ENCODE measurements at places on chromosomes 12 and 14.
A peak's percentile ranks its signal among the peaks of the same experiment; 100 is the strongest.

DNA sequence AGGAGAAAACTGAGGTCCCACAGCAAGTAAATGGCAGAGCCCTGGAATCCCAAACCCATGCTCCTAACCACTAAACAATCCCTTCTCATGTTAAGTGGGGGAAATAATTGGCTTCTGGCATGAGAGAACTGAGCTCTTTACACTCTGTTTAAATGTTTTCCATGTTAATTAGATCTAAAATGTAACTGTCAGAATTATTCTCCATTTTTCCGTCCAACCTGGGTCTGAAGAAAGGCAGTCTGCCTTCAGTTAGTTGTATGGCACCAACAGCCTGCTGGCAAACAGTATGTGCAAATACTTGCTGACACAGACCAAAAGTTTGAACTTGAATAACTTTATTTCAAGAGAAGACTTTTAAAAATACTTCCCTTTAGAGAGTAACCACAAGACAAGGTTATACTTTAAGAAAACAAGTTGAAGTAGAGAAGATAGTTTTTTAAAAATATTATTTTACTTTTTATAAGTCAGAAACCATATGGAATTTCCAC lies 59.7 kb downstream of the E2F7 start:
- DNase-seq = no peak

GRCh38 chr12:89863493-89863938 lies 154.9 kb upstream of the ATP2B1 start:
- DNase-seq = no peak

DNA sequence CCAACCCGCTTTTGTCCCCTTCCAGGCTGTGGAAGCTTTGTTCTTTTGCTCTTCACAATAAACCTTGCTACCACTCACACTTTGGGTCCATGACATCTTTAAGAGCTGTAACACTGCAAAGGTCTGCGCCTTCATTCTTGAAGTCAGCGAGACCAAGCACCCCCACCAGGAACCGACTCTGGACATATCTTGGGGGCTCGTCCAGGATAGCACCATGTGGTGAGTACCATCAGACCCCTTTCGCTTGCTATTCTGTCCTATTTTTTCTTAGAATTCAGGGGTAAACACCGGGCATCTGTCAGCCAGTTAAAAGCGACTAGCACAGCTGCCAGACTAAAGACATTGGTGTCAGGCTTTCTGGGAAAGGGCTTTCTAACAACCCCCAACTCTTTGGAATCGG lies 137.6 kb upstream of the PPFIA2 start:
- no peak for DNase-seq

DNA sequence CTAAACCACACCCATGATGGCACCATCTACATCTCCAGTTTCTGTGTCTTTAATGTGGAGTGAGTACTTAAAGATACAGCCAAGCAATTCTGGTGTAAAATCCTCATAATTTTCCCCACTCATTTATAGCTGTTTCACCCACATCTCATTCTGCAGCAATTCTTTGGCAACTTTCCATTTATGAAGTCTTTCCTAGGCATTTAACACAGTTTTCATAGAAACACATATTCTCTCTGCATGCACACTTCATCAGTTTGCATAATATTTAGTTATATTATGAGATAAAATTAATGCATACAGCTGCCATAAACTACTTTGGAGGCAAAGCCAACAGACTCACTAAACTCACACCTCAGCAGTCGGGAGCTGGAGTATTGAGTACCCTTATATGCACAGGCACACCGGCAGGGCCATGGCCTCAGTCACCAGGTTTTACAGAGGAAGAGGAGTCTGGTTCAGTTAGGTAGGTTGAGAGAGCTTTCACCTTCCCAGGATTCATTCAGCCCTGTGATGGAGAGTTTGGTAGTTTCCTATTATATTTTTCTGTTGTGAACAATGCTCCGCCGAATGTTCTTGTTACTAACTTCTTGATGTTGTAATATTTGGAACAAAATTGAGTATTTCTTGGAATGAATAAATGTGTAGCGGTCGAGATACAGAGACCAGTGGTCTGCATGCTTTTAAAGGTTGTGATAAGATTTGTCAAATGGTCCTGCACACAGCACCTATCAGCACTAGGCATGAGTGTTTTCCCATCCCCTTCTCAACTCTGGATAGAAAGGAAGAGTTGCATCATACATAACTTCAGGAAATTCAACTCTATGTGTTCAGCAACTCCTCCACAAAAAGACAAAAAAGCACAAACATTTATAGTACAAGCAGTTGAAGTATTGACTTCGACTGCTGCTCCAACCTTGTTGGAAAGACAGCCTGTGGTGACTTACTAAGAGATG lies 123.5 kb downstream of the TTC8 start:
- DNase-seq = no peak

- DNase-seq = peak; percentile 49
These were observed 70.2 kb downstream of the ETV6 start for GRCh38 chr12:11719678-11720099.

GRCh38 chr14:80264702-80265101 lies 53.4 kb upstream of the DIO2 start:
- no peak for DNase-seq

DNA sequence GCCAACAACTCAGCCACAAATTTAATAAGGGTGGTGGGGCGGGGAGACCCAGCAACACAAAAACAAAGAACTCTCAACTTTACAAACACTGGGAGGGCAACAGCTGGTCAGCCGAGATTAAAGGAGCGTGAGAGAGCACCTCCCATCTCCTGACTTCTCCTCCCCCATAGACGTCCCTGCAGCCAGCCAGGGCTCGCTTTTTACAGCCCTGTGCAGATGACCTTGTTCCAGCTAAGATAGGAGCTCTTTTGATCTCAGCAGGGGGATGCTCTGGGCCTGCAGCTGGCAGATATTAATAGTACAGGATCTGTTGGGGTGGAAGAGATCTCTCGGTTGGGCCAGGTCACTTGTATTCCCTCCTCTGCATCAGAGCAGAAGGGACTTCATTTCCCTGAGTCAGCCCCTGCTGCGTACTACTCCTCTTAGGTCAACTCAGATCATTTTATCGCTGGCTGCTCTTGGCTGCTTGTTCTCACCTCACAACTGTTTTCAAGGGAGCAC lies 475.8 kb downstream of the RAD51B start:
- DNase-seq = no peak

GRCh38 chr12:48750769-48751356 lies 34.4 kb upstream of the CCNT1 start:
- no peak for DNase-seq

- no peak for DNase-seq
These were observed 249.2 kb upstream of the AMIGO2 start for GRCh38 chr12:47328831-47329545.

DNA sequence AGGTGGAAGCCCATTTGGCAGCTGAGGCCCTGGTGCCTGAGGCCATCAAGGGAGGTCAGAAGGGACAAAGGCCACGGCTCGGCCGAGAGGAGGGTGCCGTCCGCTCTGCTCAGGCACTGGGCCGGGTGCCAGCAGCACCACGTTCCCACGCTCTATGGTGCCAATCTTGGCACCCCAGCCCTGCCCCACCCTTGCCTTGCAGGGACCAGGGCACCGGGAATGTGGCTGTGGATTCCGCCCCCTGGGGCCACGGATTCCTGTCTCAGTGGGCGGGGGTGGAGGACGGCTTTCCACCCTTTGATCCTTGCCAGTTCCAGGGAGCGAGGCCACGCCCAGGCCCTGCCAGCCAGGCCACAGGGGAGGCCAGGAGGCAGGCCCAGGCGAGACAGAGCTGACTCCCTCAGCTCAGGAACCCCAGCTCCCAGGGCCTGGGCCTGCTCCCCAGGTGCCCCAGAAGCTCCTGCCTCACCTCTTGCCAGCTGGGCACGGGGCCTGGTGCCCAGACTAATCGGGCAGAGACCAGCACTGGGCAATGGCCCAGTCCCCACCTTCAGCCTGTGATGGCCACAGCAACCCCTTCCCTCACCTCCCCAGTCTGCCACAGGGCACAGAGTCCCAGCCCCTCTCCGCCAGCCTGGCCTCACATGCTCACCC lies 26.4 kb upstream of the GPR132 start:
- DNase-seq = peak; percentile 65

DNA sequence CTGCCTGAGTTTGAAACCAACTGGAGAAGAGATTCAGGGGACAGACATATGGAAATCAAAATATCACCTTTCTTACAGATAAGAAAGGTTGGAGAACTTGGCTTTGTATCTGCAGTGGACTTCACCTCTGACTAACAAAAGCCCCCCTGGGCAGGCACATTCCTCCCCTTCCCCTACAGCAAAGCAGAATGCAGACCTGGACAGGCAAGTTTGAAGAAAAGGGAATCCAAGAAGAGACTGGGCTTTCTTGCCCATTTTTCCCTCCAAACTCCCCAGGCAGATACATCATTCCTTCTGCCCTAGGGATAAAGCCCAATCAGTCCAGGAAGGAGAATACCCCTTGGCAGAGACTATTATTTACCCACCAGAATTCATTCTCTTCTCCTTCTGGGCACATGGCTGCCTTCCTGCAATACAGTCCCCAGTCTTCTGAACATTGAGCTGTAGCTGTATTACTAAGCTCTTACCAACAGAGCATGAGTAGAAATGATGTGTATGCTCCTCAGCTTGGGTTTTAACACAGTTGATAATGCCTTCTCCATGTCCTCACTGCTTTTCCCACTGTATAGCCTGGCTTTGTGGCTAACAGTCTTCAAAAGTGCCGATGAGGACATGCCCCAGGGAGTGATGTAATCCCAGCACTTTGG lies 17.4 kb upstream of the NAP1L1 start:
- DNase-seq = no peak

DNA sequence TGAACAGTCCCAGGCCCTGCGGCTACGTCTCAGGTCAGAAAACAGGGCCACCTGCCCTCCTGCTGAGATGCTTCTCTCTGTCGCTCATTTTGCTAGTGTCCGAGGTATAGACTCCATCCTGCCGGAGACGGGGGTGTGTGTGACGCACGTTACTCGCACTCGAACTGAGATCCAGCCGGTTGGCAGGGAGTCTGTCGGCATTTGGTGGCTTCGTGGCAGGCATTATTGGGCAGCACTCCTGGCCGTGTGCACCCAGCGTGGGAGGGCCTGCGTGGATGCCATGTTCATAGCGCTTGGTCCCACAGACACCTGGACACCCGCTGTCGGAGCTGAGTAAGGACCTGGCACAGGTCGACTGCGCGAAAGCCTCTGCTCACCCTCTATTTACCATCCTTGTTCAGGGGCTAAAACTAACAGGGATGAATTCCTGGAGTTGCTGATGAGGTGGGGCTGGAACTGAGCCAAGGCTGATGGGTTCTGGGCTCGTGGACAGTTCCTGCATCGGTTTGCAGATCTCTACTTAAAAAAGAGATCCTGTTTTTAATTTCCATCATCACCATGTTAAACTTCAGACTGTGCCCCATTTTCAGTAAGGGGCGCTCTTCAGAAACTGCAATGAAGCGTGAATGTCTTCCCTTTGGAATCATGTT lies 28.6 kb downstream of the AACS start:
- no peak for DNase-seq

- no peak for DNase-seq
These were observed 119.9 kb upstream of the PLEKHG7 start for GRCh38 chr12:92582893-92583292.

GRCh38 chr12:115700896-115701465 lies 576.5 kb downstream of the MED13L start:
- no peak for DNase-seq

- no peak for DNase-seq
These were observed 184.6 kb downstream of the SLC6A15 start for GRCh38 chr12:84727961-84728360.

DNA sequence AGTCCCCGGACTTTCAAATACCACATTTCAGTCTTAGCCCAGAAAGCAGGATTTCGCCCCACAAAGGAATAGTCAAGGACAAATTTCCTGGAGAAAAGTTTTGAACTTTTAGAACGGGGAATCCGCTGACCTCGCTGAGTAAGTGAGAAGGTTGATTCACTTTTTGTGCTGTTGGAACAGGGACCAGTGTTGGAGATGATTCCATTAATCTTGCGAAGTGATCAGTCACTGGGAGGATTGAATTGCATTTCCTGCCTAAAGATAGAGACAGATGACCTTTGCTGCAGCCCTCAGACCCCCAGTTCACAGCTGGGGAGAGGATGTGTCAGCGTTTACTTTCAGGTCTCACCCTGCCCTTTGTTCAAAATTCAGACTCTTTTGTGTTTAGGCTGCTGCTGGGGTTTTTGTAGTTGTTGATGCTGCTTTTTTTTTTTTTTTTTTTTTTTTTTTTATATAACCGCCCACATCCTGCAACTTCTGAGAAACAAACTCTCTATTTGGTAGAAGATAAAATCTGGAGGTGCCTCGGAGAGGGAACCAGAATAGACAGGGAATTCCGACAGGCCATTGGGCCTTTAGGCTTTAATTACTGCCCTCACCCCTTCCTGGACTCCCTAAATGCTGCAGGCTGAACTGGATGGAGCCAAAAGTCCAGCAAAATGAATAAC lies 9.8 kb upstream of the KDM2B start:
- no peak for DNase-seq

GRCh38 chr12:54430471-54431069 lies 11.5 kb upstream of the ITGA5 start:
- DNase-seq = no peak

DNA sequence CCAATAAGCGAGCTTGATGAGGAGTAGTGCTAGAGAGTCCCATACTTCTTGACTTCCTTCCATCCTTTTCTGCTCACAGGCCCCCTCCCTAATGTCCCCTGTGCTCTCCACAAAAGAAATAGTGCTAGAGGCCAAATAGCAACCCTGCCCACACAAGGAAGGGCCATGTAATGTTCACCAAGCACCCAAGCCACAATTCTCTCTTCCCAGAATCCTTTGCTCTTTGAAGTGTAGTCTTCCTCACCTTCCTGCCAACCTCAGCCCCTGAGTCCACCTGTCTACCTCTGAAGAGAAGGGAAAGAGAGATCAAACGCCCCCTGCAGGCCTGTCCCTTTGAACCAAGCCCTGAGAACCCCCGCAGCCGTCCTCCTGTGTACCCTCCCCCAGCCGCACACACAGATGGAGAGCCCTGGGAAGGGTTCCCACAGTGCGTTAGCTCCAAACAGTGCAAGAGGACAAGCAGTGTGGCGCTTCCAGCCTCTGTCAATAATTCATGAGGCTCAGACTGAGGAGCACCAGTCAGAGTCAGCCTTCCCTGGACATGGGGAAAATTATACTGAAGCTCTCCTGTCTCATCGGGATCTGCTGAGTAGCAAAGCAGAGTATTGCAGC lies 1.9 kb upstream of the DHRS4 start:
- no peak for DNase-seq

- DNase-seq = no peak
These were observed 218.4 kb downstream of the NTF3 start for GRCh38 chr12:5650281-5650680.
